ENCODE measurements at places on chromosomes 5 and 9. TPM values are rescaled to one million over a fixed set of nuclear protein-coding genes. Genes with fewer than 3 reads are reported as not detected.

- DNase-seq: no peak
Observed at GRCh38 chr5:119631660-119632059, 2.3 kb downstream of the FAM170A start.

DNA sequence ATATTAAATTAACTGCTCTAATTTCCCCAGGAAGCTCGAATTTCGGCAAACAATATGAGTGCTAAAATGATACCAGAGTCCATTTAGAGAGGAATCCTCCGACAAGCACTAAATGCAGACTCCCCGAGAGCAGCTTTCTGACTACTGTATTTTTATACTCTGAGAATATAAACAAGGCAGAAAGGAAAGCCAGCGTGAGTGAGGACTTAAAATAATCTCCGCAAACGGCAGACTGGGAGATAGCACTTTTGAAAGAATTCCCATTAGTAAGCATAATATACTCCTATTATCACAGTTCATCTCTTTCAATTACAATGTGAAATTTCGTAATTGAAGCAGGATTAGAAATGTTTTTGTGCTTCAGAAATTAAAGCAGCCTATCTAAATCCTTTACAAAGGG, 269.4 kb upstream of the PANK3 start:
- no peak for DNase-seq

DNA sequence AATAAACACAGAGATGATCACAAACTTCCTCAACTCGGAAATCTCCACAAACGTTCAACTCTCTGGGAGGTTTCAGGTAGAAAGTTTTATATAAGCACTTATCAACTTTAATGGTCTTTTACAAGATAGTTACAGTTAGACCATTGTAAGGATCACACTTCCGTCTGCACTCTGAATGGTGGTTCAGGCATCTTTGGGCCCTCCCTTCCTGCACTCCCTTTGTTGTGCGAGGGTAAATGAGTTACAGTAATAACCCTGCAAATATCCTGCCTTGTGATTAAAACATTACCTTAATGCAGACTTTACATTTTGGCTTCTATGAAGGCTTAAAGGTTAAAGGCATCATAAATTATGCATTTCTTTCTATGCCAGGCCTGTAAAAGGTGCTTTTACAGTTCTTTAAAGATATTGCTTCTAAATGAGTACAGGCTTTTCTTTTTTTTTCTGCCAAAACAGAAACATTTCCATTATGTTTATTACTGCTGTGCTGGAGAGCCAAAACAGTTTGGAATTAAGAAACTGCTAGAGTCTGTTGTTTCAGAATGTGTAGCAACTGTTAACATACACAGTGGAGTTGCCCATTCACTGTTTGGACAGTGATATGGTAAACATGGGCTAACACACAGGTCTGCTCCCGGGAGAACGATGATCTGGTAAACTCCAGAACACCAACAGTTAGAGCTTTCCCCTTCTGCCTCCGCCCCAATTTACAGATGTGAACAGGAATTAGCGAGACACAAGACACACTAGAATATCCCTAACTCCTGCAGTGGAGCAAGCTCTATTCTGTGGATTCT, 1.1 kb downstream of the PRUNE2 start:
- DNase-seq: no peak

- DNase-seq: no peak
Observed at GRCh38 chr5:133910571-133910970, 57.9 kb downstream of the C5orf15 start.

Gene ELOVL7
- total RNA-seq: 5.6 TPM

Data from mesenteric fat pad (tissue), 1 donor.